ENCODE measurements at places on chromosomes 11 and 22.

DNA sequence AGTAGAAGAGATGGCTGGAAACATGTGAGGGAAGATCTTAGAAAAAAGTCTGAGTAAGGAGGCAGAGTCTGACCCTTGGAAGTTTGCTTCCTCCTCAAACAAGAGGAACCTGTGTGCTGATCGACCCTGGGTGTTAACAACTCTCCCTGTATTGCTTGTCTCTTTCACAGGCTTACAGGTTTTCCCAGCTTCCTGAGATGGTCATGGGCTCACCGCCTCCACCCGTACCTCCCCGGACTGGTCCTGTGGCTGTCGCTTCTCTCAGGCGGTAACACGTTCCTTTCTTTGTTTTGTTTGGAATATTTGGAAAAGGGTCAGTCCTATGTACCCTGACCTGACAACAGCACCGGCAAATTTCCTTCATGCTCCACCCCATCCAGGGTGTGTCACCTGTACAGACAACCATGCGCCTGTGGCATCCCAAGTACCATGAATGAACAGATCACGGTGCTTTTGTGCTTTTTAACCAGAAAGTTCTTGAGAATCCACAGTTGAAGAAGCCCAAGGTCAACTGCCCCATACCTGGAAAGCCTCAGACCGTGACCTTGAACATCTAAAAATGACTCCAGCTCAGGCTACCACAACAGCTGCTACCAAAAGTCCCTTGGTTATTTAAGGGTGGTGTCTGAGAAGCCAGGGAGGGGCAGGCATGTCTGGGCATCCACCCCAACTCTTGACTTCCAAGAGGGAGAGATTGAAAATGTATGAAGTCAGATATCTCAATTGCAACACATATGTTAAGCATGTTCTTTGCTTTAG lies 44.6 kb downstream of the C11orf91 start:
- no peak for DNase-seq

DNA sequence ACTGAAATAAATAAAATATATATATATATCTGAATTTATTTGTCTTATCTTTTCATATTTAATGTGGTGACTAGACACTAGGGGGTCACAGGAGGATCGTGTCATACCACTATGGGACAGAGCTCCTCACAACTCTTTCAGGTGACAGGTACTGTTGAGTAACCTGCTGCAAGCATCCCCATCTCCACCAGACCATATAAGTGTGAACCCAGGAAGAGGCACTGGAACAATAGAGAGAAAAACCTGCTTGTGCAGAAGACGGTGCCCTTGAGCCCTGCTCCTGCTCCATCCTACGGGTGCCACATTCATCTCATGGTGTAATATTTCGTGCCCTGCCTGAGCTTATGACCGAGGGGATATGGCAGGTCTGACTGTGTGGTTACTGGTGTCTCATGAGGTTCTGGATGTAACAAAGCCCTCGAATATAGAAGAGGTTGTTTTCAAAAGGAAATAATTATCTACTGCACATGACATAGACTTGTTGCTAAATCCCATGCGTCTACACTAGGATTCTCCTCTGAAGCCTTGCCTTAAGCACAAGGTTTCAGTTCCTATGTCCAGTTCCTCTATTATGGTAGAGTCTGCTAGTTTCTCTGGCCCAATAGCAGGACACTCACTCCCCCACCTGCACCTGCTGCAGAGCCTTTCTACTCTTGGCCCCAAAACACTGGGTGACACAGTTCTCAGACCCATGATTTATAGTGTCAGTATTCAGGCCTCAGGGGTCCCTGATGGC lies 70.4 kb downstream of the GGTLC2 start:
- DNase-seq = no peak

DNA sequence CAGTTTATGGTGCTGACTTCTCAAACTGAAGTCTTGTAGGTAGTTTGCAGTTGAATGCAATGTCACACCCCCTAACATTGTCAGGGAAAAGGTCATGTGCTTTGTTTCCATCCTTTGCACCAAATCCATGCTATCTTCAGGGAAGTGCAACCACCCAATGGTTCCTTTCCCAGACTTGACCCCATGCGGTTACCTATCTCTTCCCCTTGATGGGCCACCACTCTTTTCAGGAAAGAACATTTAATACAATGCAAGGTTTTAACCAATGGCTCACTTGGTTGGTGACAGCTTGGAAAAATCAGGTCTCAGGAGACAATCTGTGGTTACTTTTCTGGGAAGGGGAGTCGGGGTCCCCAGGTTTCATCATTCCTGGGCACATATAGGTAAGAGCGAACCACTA lies 2.1 kb downstream of the ABTB2 start:
- no peak for DNase-seq

- DNase-seq = no peak
These were observed 2.1 kb downstream of the TP53AIP1 start for GRCh38 chr11:128940603-128941002.
